Myocyte (in vitro differentiated cells): ENCODE measurements at places on chromosomes 7 and 10. TPM values are rescaled to one million over a fixed set of nuclear protein-coding genes. Genes with fewer than 3 reads are reported as not detected.

COL28A1 gene
- total RNA-seq: 0.88 and 2.2 TPM in 2 replicates

EXOC6 gene
- total RNA-seq: 16.1 and 40.7 TPM in 2 replicates

TNS3 gene
- total RNA-seq: 241 and 322 TPM in 2 replicates

TMEM72 gene
- 0.96 and 1.6 TPM in 2 replicates for total RNA-seq

ANTXRL gene
- total RNA-seq: not detected in 2 replicates

THSD7A gene
- total RNA-seq: not detected in 2 replicates

IRF5 gene
- 0.26 and 0.40 TPM in 2 replicates for total RNA-seq

IFIT1B gene
- total RNA-seq: not detected in 2 replicates

EBLN1 gene
- total RNA-seq: not detected in 2 replicates

DNA sequence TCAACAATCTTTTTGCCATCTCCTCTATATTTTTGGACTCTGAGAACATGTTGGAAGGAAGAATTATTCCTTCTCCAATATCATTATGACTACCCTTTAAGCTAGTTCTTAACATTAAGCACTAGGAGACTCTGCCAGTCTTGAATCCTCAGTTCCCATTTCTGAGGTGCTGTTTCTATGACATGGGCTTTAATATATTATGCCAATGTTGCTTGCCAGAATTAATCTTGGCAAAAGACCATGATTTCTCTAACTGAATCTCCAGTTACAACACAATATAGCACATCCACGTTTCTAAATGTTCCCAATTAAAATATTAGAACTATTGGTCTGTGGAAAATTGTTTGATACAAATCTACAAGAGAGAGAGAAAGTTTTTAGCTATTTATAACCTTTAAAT, 250.0 kb downstream of the HGF start:
- no peak for DNase-seq

DNA sequence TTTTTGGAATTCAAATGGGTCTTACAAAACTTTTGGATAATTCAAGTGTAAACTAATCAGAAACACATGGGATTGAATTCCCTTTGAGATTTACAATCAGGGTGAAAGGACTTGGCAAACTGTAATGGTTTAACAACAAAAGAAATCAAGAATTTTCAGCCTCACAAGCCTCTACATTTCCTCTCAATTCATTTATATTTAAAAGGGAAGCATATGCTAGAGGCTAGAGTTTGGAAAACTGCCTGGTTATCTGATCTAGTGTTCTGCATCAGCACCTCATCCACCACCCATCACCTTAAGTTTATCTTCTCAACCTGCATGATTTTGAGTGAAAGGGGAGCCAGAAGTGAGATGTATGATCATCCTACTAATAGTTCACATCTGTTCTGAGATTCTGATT, 120.7 kb downstream of the TES start:
- DNase-seq: no peak

DNA sequence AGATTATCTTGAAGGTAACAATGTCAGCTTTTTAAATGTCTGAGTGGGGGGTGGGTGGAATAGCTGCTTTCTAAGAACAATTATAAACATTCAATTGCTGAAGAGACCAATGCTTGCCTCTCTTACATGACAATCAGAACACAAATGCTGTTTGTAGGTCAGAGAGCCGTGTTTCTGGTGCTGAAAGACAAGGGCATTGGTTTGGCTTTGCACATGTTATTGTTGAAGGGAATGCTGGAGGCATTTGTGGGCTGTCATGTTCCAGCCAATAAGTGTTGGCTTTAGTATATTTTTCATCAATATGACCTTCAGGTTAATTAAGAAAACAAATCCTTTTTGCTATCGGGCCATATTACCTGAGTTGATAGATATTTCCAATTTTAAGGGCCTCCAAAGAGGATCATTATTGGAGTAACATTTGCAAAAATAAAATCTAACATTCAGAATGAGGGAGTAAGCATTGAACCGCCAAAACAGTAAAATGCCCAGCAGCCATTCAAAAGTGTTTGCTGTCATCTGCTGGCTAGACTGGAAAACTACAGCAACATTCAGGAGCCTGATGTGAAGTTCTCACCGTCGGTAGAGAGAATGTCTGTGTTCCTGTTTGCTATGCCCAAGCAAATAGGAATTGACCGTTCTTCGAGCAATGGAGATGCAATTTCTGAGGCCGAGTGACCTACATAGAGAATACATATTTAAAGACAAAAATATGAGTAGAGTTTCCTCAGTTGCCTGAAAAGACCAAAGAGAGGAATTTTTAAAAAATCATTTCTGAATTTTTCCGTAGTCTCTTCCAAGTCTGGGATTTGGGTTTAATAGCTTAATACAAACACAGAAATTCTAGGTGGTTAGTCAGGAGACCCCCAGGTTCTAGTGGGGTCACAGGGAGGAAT, 118.9 kb downstream of the APBB1IP start:
- peak; percentile 42 for DNase-seq

DNA sequence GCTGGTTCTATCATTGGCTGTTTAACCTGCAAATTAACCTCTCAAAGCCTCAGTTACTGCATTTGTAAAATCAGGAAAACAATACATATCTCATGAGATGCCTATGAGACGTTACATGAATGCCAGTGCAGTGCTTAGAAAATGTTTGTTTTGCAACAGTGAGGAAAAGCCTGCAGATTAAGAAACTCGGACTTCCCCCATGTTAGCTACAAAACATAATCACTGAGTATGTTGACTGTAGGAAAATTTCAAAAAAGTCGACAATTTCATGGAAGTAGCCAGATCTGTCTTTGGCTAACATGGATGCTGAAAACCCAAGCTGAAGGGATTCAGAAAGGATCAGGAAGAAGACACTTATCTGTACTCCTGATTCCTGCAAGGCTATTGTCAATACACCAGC, 121.4 kb downstream of the TRIL start:
- no peak for DNase-seq

- DNase-seq: no peak
Measured at GRCh38 chr10:5499493-5500140, at the start of gene CALML5. CALML5 (minus strand) TSS chr10:5499570; CDS start chr10:5499438, 132 bp downstream.

GRCh38 chr10:76408646-76409045, 977.2 kb downstream of the LRMDA start:
- peak; percentile 50 for DNase-seq

GRCh38 chr7:117993377-117994003, 120.2 kb upstream of the CTTNBP2 start:
- peak; percentile 28 for DNase-seq

DNA sequence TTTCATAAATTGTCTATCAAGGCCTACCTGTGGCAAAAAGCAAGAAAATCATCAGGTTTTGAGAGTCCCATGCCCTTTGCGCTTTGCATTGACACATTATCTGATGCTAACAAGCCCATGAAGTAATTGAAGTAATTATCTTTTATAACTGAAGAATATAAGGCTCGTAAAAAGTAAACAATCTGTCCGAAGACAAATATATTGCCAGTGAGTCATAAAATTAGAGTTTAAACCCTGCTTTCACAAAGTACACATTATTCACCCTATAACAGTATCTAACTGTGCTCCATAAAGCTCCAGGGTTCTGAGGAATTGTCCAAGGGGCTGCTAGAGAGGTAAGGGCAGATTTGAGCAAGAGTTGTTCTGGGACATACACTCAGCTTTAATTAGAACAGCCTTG, 102.3 kb upstream of the PPP1R3A start:
- DNase-seq: no peak

GRCh38 chr10:78028438-78029268, 662 bp downstream of the POLR3A start:
- no peak for DNase-seq

DNA sequence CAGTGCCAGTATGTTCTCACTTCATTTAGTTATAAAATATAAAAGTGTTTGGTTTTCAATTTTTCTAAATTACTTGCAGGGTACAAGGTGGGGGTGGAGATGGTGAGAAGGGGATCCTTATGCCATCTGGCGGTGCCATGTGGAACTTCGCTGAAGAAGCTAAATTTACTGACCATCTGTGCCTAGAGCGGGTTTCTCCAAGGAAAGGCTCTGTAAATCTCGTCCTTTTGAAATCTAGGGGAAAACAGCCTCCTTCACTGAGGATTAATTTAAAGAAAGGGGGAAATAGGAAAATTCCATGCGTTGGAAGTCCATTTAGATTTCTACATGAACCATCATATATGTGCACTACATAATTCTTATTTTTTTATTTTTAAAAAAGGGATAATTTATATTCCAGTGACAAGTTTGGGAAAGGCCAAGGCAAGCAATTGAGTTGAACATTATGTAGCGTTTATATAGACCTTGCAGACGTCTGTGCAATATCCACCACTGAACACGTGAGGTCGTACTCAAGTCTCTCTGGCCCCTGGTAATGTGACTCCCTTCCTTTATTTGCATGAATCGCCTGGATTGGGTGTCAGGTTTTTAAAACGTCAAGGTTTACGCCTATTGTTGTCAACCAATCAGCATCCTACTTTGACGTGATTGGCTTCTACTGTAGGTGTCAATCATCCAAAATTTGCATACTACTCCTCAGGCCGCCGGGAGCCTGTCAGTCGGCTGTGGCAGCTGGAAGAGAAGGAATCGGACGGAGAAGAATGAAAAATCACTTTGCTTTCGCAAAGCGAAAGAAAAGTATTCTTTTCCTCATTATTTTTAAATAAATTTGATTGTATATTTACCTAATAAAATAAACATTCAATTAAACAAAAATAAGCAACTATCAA, 297.1 kb upstream of the NFE2L3 start:
- peak; percentile 49 for DNase-seq

GRCh38 chr10:47062441-47063200, 151.4 kb downstream of the PTPN20 start:
- no peak for DNase-seq

DNA sequence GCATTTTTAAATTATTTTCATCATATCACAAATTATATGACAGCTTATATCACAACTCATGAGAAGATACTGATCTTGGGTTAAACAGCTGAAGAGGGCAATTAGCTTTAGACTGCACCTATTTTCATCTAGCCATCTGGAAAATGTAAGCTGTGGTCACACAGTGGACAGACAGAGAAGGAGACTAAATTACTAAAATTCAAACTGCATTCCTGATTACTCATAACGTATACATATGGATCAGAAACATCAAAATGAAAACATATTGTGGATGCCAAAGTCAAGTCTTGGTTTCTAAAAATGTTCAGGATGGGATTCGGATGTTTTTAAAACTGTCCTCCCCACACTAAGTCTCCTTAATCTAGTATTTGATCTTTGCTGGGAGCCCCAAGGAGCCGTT, 6.6 kb downstream of the BBIP1 start:
- DNase-seq: peak; percentile 25

- no peak for DNase-seq
Measured at GRCh38 chr10:44046605-44047004, 338.3 kb downstream of the CXCL12 start.

DNA sequence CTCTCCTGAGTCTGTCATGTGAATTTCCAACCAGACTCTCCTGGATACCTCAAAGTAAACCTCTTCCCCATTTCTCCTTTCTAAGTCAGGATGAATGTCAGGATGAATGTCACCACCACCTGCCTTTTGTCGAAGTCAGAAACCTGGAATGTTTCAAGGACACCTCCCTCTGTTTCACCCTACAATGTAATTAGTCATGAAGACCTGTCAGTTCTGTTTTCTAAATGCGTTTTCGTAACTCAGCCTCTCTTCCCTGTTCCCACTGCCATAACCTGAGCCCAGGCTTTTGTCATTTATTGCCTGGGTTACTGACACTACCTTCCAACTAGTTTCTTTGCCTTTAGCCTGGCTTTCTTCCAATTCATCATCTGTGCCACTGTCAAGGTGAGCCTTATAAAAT, 5.5 kb upstream of the STN1 start:
- DNase-seq: no peak

DNA sequence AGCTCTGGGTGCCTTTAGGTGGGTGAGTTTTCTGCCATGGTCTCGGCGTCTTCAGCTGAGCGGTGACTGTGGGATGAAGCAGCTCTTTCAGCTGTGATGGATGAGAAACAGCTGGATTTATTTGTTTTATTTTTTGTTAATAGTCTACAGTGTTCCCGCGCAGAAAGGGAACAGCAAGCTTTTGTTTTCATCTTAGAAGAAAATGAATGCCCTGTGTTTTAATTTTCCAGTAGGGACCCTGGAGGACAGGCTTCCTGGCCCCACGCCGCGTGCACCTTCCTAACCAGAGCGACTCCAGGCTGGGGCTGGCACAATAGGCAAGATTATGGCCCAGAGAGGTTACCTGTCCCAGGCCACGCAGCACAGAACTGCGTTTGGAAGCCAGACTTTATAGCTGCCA, 57.6 kb downstream of the GTF2IRD1 start:
- peak; percentile 31 for DNase-seq

DNA sequence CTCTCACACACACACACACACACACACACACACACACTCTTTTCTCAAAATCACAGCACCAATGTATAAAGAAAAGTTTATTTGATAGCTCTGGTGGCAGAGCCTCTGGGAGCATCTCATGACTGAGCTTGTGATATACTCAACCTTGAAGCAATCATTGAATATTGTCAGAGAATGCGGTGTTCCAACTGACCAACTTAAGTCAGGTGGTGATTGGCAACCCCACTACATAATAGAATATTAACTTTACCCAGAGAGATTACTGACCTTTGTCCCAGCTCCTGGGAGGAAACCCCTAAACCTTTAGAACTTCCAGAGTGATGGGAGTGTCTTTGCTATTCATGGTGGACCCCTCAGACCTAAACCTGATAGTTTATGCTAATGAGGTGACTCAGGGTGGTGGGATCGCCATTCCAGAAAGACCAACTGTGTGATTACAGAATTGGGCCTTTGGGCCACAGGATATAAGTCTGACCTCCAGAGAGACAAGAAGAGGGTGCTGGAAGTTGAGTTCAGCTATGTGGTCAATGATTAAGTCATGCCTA, 143.1 kb downstream of the OTUD1 start:
- DNase-seq: no peak

GRCh38 chr7:130700760-130701159, 14.4 kb upstream of the TSGA13 start:
- DNase-seq: no peak

DNA sequence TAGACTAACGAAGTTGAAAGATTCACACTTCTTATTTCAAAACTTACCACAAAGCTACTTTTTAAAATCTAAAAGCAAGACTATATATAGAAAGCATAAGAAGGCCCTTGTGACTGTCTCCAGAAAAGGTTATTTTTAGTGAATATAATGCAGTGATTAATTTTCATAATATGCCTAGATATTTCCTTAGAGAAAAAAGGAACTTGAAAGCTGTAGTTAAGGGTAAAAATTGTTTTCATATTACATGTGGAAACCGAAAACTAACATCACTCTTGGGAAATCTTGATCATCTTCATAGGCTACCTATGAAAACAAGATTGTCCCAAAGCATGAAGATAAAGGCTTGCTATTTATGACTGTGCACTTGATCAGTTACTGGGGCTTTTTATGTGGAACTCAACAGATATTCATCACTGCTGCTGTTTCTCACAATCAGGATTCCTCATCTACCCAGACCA, 223.2 kb downstream of the SH2D4B start:
- no peak for DNase-seq

DNA sequence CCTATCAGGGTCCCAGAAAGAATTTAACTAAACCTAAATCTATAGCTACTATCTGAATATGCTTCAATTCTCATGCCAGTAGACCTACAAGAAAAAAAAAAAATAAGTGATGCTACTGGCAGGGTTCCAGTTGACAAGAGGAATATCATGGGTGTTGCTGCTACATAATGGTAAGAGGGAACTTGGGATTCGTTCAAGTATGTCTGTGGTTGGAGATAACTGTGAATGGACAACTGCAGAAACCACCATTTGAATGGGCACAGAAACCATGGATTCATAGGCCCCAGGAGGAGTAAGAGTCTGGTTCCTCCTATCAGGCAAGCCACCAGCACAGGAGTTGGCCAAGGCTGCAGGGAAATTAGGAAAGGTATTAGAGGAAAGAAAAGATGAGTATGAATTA, 287.6 kb upstream of the HGF start:
- peak; percentile 90 for DNase-seq

GRCh38 chr10:87551326-87551725, 46.6 kb downstream of the MINPP1 start:
- peak; percentile 12 for DNase-seq
